ENCODE measurements at places on chromosomes 16 and 17. TPM values are rescaled to one million over a fixed set of nuclear protein-coding genes. Genes with fewer than 3 reads are reported as not detected.

The FBXL16 gene
- not detected for total RNA-seq

The DDX42 gene
- total RNA-seq, result 62.3 TPM

The SEPTIN12 gene
- total RNA-seq, result not detected

The SCIMP gene
- total RNA-seq, result not detected

The KRTAP1-1 gene
- not detected for total RNA-seq

The DLG4 gene
- total RNA-seq, result 18.4 TPM

The MT1E gene
- total RNA-seq, result 91.7 TPM

The COL1A1 gene
- total RNA-seq, result 1,870 TPM

The TRPV3 gene
- 1.4 TPM for total RNA-seq

The LGALS9B gene
- not detected for total RNA-seq
